ENCODE measurements at places on chromosomes 7 and 10. TPM values are rescaled to one million over a fixed set of nuclear protein-coding genes. Genes with fewer than 3 reads are reported as not detected.

Gene XRCC2
- 1.1 TPM for total RNA-seq

Gene PRKAG2
- 17.8 TPM for total RNA-seq

Gene CLRN3
- total RNA-seq, result not detected

Gene CFAP46
- under 0.01 TPM for total RNA-seq

Gene CXCL12
- 75.3 TPM for total RNA-seq

Gene VPS41
- 40.8 TPM for total RNA-seq

Gene GRID2IP
- under 0.01 TPM for total RNA-seq

Gene CYP26C1
- under 0.01 TPM for total RNA-seq

Gene GRK5
- total RNA-seq, result 60.9 TPM

Gene LRIT1
- total RNA-seq, result not detected

Gene MSMB
- not detected for total RNA-seq

Gene ADCY1
- total RNA-seq, result 0.56 TPM
